Stimulated activated CD4-positive, alpha-beta T cell treated with anti-CD3 and anti-CD28 coated beads, Interleukin-4, amount 100 ng/mL, for 1 hour (primary cell): ENCODE measurements at places on chromosomes 3 and 15.
A peak's percentile ranks its signal among the peaks of the same experiment; 100 is the strongest.

DNA sequence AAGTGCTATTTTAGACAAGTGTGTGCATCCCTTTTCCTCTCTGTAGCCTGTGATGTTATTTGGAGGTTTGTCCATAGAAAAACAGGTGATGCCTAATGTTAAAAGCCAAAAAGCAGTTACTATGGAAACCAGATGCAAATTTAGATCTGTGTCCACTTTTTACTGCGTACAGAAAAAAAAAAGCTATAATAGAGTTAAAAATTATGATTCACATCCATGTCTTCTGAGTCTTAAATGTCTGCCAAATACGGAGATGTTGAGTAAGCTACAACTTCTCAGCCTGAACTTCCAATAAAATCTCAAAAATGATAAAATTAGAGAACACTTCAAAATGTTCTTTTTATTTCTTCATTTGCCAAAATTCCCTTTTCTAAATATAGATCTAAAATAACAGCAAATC is 74.2 kb upstream of the GAP43 start:
- DNase-seq, result no peak

GRCh38 chr3:27165321-27165721 is 203.9 kb downstream of the NEK10 start:
- DNase-seq, result no peak

GRCh38 chr15:75042730-75043508 is 19.5 kb downstream of the PPCDC start:
- DNase-seq, result peak; percentile 46

GRCh38 chr15:76169911-76170800 is 110.4 kb downstream of the TMEM266 start:
- no peak for DNase-seq

- DNase-seq, result no peak
Measured at GRCh38 chr3:48927928-48928327, 9.3 kb downstream of the ARIH2 start.

DNA sequence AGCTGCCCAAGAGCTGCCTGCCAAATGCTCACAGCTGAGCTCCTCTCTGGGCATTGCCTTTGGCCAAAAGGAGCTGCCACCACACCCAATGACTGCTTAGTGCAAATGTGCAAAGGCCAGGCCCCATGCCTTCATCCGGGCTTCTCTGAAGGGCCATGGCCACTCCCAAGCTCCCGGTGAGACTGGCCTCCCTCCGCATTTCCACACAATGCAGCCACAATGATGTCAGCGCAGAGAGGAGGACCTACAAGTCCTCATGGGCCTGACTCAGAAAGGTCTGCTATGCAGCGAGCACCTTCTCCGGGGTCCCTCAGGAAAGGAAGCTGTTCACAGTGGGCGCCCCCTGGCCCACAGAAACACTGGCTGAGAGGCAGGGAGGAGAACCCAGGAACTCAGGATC is 12.7 kb downstream of the OXTR start:
- no peak for DNase-seq

GRCh38 chr3:159548675-159549335 is 439.8 kb upstream of the IL12A start:
- DNase-seq, result no peak

DNA sequence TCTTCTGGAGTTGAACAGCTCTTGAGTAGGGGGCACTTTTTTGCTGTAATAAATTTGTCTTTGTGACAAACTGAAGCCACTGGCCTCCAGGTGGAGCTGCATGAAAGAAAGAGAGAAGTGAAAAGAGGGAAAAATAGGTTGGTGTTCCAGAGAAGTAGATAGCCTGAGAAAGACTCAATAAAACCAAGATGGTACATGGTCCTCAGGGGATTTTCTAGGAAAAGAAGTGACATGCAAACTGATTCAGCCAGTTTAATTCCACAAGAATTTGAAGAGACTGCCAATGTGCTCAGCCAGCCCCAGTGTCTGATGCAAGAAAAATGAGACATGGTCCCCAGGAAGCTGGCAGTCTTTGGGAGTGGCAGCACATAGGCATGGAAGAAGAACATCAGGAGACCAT is 152.7 kb downstream of the CD47 start:
- peak; percentile 4 for DNase-seq

DNA sequence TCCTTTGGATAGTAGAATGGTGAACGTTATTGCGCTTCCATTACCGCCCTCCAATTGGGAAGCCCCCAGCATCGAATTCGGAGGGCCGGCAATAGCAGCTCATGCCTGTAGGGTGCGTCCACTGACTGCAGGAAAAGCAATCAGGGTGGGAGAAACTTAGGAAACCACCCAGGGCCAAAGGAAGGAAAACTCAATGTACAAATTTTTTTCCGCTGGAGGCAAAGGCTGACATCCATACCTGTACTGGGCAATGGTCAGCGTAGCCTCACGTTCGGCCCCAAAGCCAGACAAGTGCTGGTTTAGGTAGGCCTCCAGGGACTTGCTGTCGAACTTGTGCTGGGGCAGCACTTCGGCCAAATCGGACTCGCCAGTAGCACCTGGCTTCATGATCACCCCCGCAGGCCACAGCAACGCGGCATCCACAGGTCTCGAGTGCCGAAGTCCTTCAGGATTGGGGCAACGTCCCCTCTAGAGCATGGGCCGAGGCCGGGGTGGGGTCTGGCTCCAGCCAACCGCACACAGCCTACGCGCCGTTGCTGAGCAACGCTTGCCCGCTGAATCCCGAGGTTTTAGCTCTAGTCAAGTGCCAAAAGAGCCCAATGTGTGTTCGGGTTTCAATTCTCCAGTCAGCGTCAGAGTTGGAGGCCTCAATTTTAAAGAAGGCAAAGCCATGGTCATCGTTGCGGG is at the start of gene ACAD11:
ACAD11 (minus strand) TSS at position 445 of the 687 bp plus-strand sequence; CDS start at position 387, 58 bp downstream.
- peak; percentile 11 for DNase-seq

- no peak for DNase-seq
Measured at GRCh38 chr3:156271508-156271907, 151.1 kb downstream of the KCNAB1 start.

GRCh38 chr3:165523801-165524200 is 313.4 kb downstream of the BCHE start:
- no peak for DNase-seq

GRCh38 chr3:133987948-133988484 is 41.7 kb downstream of the SLCO2A1 start:
- no peak for DNase-seq

GRCh38 chr15:51931638-51932037 is 39.9 kb downstream of the LEO1 start:
- no peak for DNase-seq
